ENCODE measurements at places on chromosomes 1 and 21.

- DNase-seq: no peak
Observed at GRCh38 chr1:201448990-201449389, 20.0 kb downstream of the PHLDA3 start.

DNA sequence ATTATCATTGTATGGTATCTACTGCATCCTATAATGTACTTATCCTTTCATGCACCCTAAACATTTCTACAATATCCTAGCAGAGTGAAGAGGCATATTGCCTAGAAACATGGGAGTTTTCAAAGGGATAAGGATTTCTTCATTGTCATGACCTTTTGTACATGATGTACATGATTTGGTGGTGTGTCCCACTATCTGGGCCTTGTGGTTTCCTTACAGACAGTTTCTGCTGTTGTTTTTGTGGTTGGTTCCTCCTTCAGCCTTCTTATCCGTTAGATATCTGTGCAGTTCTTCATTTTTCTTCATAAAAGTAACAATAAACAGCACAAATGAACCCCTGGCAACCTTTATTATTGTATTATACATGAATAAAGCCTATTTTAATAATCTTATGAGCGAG is 70.4 kb upstream of the BACH1 start:
- no peak for DNase-seq

DNA sequence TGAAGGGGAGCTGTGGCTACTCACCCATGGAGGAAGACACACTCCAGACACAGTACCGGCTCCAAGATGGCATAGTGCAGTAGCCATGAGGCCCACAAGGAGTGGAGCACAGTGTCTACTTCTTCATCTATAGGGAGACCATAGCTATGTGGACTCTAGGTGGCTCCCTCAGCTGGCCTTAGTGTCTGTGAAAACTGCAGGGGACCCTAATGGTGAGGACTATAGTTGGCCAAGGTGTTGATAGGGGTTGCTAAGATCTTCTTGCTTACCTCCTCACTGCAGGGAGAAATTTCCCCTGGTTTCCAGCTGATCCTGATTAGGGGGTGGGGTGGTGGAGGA is 58.9 kb downstream of the DIPK1A start:
- no peak for DNase-seq

DNA sequence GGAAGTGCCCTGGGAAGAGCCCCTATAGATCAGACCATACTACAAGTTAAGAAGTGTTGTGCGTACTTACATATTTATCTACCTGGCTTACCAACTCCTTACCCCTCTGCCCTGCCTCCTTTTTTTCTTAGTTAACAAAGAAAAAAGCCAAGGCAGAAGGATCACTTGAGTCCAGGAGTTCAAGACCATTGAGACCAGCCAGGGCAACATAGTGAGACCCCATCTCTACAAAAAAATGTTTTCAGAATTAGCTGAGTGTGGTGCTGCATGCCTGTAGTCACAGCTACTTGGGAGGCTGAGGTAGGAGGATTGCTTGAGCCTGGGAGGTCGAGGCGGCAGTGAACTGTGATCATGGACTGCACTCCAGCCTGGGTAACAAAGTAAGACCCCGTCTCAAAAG is 1.9 kb downstream of the ZBTB8B start:
- no peak for DNase-seq

DNA sequence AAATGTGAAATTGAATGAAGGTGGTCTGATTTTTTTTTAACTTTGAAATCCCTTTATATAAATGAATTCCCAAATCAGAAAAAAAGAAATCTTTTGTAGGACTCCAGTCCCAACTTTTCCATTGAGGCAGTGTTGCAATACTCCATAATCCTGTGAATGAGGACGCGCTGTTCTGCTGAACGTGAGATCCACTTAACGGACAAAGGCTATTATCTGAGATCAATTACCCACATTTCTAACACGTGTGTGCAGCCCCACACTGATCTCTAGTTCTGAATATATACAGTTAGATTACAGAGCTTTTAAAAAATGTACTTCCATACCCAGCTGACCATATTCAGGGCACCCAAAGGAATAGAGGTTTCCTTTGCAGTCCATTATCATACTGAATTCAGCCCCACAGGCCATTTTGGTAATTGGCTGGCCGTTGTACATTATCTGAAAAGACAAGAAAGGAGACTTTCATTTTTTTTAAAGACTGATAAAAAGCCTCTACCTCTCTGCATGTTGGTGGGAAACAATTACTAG is 19.0 kb downstream of the RCC2 start:
- DNase-seq: no peak

DNA sequence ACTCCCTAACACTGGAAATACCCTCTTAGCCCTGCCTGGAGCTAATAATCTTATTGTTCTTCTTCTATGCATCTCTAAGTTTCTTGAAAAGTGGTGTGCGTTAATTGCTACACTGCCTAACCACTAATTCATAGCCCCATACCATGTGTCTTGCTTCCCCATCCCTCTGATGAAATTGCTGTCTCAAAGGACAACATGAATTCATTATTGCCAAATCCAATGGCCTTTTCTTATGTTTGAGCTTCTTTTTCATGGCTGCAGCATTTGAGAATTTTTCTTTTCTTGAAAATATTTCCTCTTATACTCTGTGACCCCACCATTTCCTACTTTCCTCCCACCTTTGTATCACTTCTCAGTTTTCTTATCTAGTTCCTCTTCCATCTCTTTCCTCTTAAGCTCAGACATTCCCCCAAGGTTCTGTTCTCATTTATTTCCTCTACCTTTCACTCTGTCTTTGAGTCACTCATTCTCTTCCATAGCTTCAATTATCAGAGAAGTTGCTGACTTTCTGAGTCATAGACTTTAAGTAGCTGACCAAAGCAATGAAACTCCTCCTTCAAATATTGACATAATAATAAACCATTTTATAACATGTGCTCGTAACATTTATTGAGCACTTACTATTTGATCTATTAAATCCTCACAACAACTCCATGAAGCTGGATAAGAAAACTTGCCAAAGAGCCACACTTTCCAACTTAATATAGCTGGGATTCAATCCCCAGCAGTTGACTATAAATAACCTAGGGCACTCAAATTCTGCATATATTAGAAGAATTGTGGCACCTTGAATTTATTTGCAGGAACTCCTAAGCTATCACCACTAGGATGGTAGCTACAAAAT is 35.5 kb upstream of the ATP6V1G3 start:
- DNase-seq: no peak

DNA sequence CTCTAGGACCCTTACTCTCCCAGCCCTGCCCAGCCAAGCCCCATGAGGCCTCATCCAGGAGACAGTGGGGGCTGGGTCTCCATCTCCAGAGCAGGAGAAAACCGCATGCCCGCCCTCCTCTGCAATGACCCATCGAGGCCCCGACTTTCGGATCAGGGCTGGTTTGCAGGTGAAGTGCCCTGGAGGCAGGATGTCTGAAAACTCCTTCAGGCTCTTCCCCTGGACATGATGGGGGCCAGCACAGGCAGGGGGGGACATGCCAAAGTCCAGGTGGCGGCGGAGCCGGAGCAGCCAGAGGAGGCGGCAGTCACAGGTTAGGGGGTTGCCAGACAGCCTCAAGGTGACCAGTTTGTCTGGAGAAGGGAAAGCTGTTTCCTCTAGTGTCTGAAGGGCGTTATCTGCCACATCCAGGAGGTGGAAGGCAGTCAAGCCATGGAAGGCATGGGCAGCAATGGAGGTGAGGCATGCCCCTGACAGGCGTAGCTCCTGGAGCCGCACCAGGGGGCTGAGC is 3.9 kb downstream of the LINGO4 start:
- DNase-seq: no peak

- no peak for DNase-seq
Observed at GRCh38 chr1:184283999-184284398, 102.8 kb upstream of the C1orf21 start.

GRCh38 chr1:119475866-119476439 is 31.1 kb upstream of the HSD3B1 start:
- no peak for DNase-seq

Measured in cortex of kidney (tissue), 1 donor.